ENCODE measurements at places on chromosomes 6 and 20. TPM values are rescaled to one million over a fixed set of nuclear protein-coding genes. Genes with fewer than 3 reads are reported as not detected.
A peak's percentile ranks its signal among the peaks of the same experiment; 100 is the strongest.

Gene TREM1
- total RNA-seq, result 1.0 TPM

DNA sequence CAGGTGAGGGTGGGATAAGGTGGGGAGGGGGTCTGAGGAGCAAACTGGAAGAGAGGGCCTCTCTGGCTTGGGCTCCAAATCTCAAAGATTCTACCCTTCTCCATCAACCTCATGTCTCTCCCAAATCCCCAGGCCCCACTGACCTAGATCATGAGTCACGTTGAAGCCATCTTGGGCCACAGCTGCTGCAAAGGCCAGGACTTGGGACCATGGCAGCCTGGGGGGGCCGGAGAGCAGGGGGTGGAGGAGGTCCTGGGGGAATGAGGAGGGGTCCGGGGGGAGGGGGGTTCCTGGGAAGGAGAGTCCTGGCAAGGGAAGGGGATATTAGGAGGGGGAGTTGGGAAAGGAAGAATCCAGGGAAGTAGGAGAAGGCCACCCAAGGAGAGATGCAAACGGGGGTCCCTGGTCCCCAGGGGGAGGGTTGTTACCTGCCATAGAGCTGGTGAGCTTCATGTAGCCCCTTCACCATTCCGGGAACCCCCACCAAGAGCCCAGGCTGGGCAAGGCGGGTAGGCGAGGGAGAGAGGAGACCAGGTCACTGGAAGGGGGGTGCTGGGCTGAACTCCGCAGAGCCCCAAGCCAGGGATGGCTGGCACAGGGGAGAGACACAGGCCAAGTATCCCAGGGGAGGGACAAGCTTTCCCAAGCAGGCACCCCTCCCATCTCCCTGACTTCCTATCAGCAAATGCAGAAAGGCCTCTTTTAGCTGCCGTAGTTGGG, 12.7 kb downstream of the GGT7 start:
- H3K27ac ChIP-seq, result no peak overlapping the region
- H3K36me3 ChIP-seq, result no peaks in the 10 kb centered on the region
- H3K4me3 ChIP-seq, result no peak overlapping the region
- peaks cover 5% of the 10 kb centered on the region for H3K4me1 ChIP-seq
- DNase-seq, result no peak

- no peak overlapping the region for H3K4me3 ChIP-seq
- no peaks in the 10 kb centered on the region for H3K36me3 ChIP-seq
- no peak for DNase-seq
- H3K27ac ChIP-seq, result peak overlapping the region; percentile 64
Measured at GRCh38 chr6:32603888-32604287, 14.2 kb upstream of the HLA-DRB1 start.

DNA sequence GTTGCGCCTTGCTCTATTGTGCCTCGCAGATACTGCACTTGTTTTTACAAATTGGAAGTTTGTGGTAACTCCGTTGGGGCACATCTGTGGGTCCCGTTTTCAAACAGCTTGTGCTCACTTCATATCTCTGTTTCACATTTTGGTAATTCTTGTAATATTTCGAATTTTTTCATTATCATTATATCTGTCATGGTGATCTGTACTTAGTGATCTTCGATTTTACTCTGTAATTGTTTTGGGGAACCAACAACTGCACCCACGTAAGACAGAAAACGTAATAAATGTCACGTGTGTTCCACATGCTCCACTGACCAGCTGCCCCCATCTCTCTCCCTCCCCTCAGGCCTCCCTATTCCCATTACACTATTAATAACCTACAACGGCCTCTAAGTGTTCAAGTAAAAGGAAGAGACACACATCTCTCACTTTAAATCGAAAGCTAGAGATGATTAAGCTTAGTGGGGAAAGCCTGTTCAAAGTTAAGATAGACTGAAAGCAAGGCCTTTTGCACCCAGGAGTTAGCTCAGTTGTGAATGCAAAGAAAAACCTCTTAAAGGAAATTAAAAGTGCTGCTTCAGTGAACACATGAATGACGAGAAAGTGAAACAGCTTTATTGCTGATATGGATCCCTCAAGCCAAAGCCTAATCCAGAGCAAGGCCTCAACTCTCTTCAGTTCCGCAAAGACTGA, 26.9 kb downstream of the TTLL2 start:
- DNase-seq, result no peak
- H3K4me1 ChIP-seq, result peaks cover 9% of the 10 kb centered on the region
- peaks cover 27% of the 10 kb centered on the region for H3K27me3 ChIP-seq
- H3K4me3 ChIP-seq, result peak overlapping the region; percentile 53
- no peaks in the 10 kb centered on the region for H3K36me3 ChIP-seq

DNA sequence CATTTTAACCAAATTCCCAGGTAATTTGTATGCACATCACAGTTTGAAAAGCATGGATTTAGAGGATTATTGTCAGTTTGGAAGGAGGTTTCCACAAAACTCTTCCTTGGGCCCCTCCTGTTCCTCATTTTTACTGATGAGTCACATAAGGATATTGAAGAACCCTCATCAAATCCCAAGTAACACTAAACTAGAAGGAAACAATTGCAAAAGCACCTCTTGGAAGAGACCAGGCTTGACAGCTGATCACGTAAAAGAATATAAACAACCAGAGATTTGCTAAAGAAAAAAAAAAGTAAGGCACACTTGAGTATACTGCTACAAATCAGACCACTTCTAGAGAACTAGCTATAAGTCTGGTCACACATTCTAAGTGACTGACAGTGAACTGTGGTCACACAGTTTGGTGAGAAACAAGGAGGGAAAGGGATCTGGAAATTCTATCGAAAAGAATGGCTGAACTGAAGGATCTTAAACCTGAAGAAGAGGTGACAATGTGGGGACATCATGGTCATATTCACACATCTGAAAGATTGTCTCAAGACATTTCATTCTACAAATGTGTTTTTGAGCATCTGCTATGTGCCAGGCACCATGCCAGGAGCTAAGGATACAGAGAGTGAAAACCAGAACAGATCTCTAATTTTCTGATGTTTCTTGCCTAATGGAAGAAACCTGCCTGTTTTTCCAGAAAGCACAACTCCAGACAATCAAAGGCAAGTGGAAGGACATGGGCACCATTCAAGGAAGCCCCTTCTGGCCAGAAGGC, 24.1 kb downstream of the ZHX3 start:
- DNase-seq, result no peak
- no peaks in the 10 kb centered on the region for H3K4me1 ChIP-seq
- H3K27me3 ChIP-seq, result no peaks in the 10 kb centered on the region
- H3K27ac ChIP-seq, result no peak overlapping the region
- no peak overlapping the region for H3K4me3 ChIP-seq

DNA sequence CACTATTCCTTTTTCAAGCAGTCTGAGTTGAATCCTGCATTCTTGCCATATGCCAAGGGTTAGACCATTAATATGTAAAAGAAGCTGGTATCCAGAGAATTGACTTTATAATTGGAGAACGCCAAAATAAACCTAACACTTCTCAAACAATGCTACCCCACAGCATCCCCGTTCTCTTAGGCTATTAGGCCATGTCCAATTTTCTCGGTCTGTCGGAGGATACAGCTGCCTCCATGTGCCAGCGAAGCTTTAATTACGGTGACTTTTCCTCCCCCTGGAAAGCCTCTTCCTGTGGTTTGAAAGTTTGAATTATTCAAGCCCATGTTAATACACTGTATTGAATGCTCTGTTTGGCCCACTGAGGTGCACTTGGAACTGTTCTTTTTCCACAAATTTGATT, 60.5 kb downstream of the HS3ST5 start:
- no peaks in the 10 kb centered on the region for H3K4me1 ChIP-seq
- no peak for DNase-seq
- no peaks in the 10 kb centered on the region for H3K27me3 ChIP-seq

GRCh38 chr6:87049779-87050178, 45.1 kb downstream of the CGA start:
- H3K27me3 ChIP-seq, result no peaks in the 10 kb centered on the region
- H3K4me3 ChIP-seq, result no peak overlapping the region
- no peak overlapping the region for H3K27ac ChIP-seq
- H3K4me1 ChIP-seq, result no peaks in the 10 kb centered on the region
- DNase-seq, result no peak

Gene POPDC3
- total RNA-seq, result 0.33 TPM

- no peak overlapping the region for H3K27ac ChIP-seq
- no peaks in the 10 kb centered on the region for H3K27me3 ChIP-seq
- no peak overlapping the region for H3K4me3 ChIP-seq
- H3K4me1 ChIP-seq, result no peaks in the 10 kb centered on the region
- DNase-seq, result no peak
Measured at GRCh38 chr6:94597487-94597886, 979.8 kb upstream of the MANEA start.

GRCh38 chr6:57421503-57421902, 104.1 kb downstream of the PRIM2 start:
- H3K27me3 ChIP-seq, result no peaks in the 10 kb centered on the region
- no peaks in the 10 kb centered on the region for H3K4me1 ChIP-seq
- no peaks in the 10 kb centered on the region for H3K36me3 ChIP-seq
- no peak for DNase-seq
- H3K4me3 ChIP-seq, result no peak overlapping the region

Gene METTL24
- total RNA-seq, result 1.5 TPM

Gene DUSP22
- total RNA-seq, result 17.9 TPM

Gene OPN5
- total RNA-seq, result not detected

Gene GMEB2
- 9.3 TPM for total RNA-seq

GRCh38 chr6:42025845-42026243, 24.5 kb upstream of the TAF8 start:
- no peak overlapping the region for H3K4me3 ChIP-seq
- DNase-seq, result no peak
- peaks cover 71% of the 10 kb centered on the region for H3K36me3 ChIP-seq
- H3K27me3 ChIP-seq, result no peaks in the 10 kb centered on the region
- peaks cover 73% of the 10 kb centered on the region for H3K4me1 ChIP-seq

- H3K27me3 ChIP-seq, result no peaks in the 10 kb centered on the region
- no peak overlapping the region for H3K4me3 ChIP-seq
- H3K36me3 ChIP-seq, result no peaks in the 10 kb centered on the region
- no peak for DNase-seq
- no peak overlapping the region for H3K27ac ChIP-seq
Measured at GRCh38 chr6:100084991-100085364, 91.0 kb upstream of the MCHR2 start.

GRCh38 chr6:116667623-116668022, 943 bp downstream of the ZUP1 start:
- H3K27ac ChIP-seq, result no peak overlapping the region
- H3K4me1 ChIP-seq, result peaks cover 3% of the 10 kb centered on the region
- H3K4me3 ChIP-seq, result peak overlapping the region; percentile 96
- no peaks in the 10 kb centered on the region for H3K36me3 ChIP-seq
- DNase-seq, result no peak

GRCh38 chr6:150627585-150628025, 27.9 kb downstream of the PLEKHG1 start:
- DNase-seq, result no peak
- no peaks in the 10 kb centered on the region for H3K36me3 ChIP-seq
- H3K27ac ChIP-seq, result peak overlapping the region; percentile 79

GRCh38 chr6:132961122-132961521, 146.8 kb downstream of the RPS12 start:
- no peak for DNase-seq
- H3K4me1 ChIP-seq, result no peaks in the 10 kb centered on the region
- H3K27ac ChIP-seq, result no peak overlapping the region
- no peak overlapping the region for H3K4me3 ChIP-seq
- H3K36me3 ChIP-seq, result no peaks in the 10 kb centered on the region

Gene LSM2
- total RNA-seq, result 71.8 TPM

- H3K27me3 ChIP-seq, result no peaks in the 10 kb centered on the region
- H3K4me1 ChIP-seq, result no peaks in the 10 kb centered on the region
- H3K4me3 ChIP-seq, result no peak overlapping the region
- DNase-seq, result no peak
- no peak overlapping the region for H3K27ac ChIP-seq
- H3K36me3 ChIP-seq, result no peaks in the 10 kb centered on the region
Measured at GRCh38 chr6:104625536-104625935, 234.2 kb downstream of the HACE1 start.

GRCh38 chr20:35511814-35512420, 17.5 kb downstream of the C20orf173 start:
- H3K36me3 ChIP-seq, result peaks cover 68% of the 10 kb centered on the region
- no peaks in the 10 kb centered on the region for H3K4me1 ChIP-seq
- no peaks in the 10 kb centered on the region for H3K27me3 ChIP-seq
- H3K4me3 ChIP-seq, result no peak overlapping the region
- H3K27ac ChIP-seq, result no peak overlapping the region

GRCh38 chr6:72040111-72040510, 153.8 kb downstream of the RIMS1 start:
- no peaks in the 10 kb centered on the region for H3K36me3 ChIP-seq
- H3K27me3 ChIP-seq, result no peaks in the 10 kb centered on the region
- no peak overlapping the region for H3K4me3 ChIP-seq
- H3K4me1 ChIP-seq, result no peaks in the 10 kb centered on the region

GRCh38 chr6:111823831-111824607, 49.2 kb downstream of the FYN start:
- no peaks in the 10 kb centered on the region for H3K27me3 ChIP-seq
- H3K36me3 ChIP-seq, result peaks cover 9% of the 10 kb centered on the region
- peaks cover 10% of the 10 kb centered on the region for H3K4me1 ChIP-seq
- no peak overlapping the region for H3K27ac ChIP-seq
- DNase-seq, result no peak

Gene NR2E1
- 0.05 TPM for total RNA-seq

DNA sequence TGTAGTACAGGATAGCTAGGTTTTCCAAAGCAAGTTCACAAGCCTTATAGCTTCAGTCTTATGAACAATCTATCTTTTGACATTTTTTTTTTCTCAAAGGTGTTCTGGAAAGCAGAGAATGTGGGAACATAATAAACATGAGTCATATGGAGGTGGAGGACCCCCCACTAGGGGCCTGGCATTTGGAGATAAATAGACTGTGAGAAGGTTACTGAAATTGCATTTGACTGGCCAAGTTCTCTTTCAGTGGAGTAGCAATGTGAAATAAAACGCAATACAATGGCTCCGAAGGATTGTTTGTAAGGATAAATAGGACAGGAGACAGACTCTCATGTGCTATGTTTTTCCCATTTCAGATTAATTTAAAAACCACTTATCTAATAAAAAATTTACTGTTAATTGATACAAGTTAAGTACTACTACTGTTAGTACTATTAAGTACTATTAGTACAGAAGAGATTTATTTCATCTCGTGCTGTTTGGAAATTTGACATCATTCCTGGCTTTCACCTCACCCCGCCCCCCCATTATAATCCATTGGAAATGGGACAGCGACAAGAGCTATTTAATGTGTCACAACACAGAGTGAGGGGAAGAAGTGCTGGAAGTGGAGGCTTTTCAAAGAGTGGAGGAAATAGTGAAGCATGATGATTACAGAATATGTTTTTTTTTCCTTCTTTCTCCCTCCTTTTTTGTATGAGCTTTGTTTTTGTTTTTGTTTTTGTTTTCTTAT, 122.6 kb upstream of the ID4 start:
- H3K27ac ChIP-seq, result no peak overlapping the region
- DNase-seq, result no peak
- H3K36me3 ChIP-seq, result no peaks in the 10 kb centered on the region
- no peaks in the 10 kb centered on the region for H3K4me1 ChIP-seq
- no peak overlapping the region for H3K4me3 ChIP-seq

Gene DDX43
- total RNA-seq, result 0.14 TPM

All from thymus (tissue), 14 donors.